ENCODE measurements at places on chromosomes 6 and 20. TPM values are rescaled to one million over a fixed set of nuclear protein-coding genes. Genes with fewer than 3 reads are reported as not detected.

Gene SLC32A1
- total RNA-seq, result not detected

Gene OR2H2
- total RNA-seq, result not detected

DNA sequence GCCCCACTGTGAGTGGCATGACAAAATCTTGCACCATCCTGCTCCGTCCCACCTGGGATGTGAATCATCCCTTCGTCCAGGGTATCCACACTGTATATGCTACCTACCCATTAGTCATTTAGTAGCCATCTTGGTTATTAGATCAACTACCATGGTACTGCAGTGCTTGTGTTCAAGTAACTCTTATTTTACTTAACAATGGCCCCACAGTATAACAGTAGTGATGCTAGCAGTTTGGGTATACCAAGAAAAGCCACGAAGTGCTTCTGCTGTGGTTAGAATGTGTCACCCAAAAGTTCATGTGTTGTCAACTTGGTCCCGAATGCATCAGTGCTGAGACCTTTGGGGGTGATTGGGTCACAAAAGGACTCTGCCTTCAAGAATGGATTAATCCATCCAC is 11.7 kb downstream of the OSER1 start:
- DNase-seq, result no peak

- DNase-seq, result no peak
These were observed 184.3 kb downstream of the TAF4 start for GRCh38 chr20:61881416-61881815.

GRCh38 chr20:6590891-6591637 is 176.4 kb upstream of the BMP2 start:
- peak; percentile 62 for DNase-seq

DNA sequence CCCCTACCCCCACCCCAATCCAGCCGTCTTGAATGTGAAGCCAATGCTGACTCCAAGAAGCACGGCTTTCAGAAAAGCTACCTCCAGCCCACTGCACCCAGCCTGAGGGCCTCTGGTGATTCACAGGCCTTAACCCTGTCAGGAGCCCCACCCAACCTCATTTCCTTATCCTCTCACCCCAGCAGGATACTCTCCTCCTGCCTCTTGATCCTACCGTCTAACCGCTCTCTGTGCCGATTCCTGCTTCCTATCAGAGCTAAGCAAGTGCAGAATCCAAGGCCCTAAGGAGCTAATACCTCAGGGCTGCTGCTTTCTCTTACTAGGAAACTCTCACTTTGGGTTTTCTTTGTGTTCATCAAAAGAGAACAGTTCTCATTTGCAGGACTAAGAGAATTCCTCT is 47.2 kb downstream of the TRERF1 start:
- DNase-seq, result peak; percentile 73

- DNase-seq, result no peak
These were observed 3.2 kb upstream of the IRF4 start for GRCh38 chr6:388202-388903.
